NCI-H1092 (cell line): ENCODE measurements at places on chromosomes 2 and 18.

GRCh38 chr18:61435064-61435652 lies 101.9 kb downstream of the CDH20 start:
- DNase-seq, result no peak

DNA sequence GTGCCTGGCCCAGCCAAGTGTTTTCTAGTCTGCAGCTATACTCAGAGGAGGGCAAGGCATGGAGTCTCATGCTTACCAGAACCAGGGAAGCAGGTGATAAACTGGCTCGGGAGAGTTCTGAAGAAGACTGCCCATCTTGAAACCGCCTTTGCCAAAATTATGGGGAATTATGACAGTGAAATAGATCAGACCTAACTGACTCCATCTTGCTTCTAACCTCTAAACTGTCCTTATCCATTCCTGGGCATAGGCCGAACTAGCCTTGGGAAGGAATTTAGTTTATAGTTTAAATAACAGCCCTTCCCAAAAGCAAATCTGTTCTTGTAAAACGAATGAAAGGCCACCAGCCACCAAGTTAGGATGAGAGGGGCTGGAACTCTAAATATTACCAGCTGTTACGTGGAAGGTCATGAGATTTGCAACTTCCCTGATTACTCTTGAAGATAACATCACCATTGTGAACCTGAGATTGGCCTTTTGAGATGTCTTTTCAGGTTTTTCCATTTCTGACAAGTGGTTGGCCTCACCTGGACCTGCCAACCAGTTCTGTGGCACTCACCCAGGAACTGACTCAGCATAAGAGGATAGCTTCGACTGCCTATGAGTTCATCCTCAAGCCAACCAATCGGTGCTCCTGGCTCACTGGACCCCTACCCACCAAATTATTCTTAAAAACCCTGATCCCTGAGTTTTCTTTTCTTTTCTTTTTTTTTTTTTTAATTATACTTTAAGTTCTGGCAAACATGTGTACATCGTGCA lies 23.4 kb downstream of the CHCHD5 start:
- no peak for DNase-seq

GRCh38 chr18:67151366-67151765 lies 365.2 kb downstream of the DSEL start:
- no peak for DNase-seq

- peak; percentile 6 for DNase-seq
Measured at GRCh38 chr2:219918944-219919343, 291.5 kb downstream of the SLC4A3 start.

DNA sequence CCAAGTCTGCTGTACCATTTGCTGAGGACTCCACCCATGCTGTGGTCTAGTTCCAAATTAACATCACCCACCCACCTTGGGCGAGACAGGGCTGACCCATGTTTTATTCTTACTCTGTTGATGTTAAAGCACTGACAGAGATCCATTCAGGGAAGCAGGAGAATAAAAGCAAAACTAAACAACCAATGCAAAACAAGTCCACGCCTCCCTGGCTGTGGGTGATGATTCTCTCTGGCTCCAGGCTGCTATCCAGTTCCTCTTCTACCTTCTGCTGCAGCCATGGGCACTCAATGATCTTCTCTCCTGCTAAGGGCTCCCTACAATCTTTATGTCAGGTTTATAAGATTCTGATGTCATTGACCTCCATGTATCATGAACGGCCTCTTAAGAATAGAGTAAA lies 786.6 kb upstream of the ID2 start:
- no peak for DNase-seq

DNA sequence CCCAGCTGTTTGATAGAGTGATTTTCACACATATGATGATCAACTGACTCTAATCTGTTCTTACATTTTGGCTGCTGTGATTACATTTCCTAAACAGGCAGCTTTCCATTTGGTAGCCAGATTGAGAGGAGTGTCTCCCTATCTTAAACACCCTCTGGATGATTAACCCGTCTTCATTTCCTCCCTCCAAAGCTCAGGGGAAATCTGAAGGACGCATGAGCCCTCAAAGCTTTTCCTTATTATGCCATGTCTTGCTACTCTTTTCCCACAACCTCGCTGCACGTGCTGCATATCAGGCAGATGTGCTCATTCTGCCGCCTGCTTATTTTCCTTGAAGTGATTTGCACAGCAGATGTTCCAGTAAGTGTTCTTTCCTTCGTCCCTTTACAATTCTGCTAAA lies 837.4 kb downstream of the LRRTM4 start:
- DNase-seq, result no peak

- no peak for DNase-seq
Measured at GRCh38 chr2:222504719-222505118, 80.4 kb downstream of the SGPP2 start.

DNA sequence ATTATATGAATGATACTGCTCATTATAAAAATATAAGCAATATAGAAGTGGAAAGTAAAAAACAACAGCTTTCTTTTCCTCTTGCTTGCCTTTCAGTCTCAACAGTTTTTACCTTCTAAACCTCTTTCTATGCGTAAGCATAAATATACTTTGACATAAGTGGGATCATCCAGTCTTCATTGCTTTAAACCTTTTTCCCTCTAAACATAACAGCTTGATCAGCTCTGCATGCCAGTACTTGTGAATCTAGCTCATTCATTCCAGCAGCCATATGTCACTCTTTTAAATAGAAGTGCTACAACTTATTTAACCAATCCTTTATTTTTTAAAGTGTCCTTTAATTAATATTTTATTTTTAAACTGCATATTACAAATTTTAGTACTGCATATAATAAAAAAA lies 88.1 kb downstream of the TTC27 start:
- no peak for DNase-seq

GRCh38 chr2:29894822-29895614 lies 26.4 kb downstream of the ALK start:
- no peak for DNase-seq

GRCh38 chr2:212537726-212538304 lies 787 bp downstream of the ERBB4 start:
- DNase-seq, result peak; percentile 15

DNA sequence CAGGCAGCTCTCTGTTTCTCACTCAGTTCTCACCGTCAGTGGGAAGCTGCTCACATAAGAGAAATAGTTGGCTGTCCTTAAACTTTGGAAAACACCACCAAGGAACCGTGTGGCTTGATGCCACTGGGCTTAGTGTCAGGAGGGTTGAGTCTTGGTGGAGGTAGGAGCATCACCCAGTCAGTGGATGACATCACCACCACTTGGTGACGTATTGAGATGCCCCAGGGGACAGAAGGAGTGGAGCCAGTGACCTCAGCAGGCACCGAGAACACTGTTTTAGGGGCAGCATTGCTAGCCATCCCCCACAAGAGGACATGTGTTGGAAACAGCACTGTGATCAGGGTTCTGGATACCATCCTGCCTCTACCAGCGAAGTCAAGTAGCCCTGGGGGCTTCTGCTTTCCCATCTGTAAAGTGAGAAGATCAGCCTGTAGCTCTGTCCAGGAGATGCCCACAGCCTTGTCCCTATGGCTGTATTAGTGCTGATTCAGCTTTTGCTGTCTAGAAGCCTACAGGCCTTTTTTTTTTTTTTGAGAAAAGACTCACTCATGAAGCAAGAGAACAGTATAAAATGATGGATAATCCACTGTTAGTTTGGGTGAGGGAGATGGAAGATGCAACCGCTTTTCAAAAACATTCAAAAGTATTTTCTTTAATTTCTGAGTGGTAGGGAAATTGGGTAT lies 66.2 kb downstream of the TSN start:
- DNase-seq, result no peak

GRCh38 chr2:121408641-121409040 lies 122.0 kb upstream of the RNU4ATAC start:
- DNase-seq, result no peak

GRCh38 chr18:65938592-65939372 lies 188.0 kb downstream of the CDH7 start:
- DNase-seq, result peak; percentile 17

DNA sequence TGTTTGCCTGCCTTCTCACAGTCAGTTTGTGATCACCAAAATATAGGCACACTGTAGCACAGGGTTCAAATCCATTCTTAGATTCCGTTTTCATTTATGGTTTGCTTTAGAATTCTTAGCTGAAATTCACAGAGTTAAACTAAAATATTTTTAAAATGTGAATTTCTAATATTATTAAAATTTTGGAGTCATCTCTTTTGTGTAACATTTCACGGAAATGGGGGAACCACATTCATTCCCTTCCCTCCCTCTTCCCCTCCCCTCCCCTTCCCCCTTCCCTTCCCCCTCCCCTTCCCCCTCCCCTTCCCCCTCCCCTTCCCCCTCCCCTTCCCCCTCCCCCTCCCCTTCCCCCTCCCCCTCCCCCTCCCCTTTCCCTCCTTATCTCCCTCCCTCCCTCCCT lies 11.4 kb upstream of the LDAH start:
- no peak for DNase-seq

DNA sequence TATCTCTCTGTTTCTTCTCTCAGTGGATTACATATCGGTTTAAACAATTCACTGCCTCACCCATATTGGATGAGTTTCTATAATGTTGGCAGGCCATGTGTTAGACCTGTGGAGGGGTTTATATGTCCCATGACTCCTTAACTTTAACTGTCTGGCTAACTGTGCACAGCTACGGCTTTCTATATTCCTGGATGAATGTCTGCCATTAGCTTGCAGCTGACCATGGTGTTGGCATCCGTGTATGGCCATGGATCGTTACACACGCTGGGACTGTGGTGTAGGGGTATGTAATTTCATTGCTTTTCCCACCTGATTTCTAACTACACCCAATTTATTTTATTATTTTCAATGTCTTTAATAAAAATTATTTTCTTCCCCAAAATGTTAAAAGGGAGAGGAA lies 3.3 kb upstream of the TANC1 start:
- no peak for DNase-seq

DNA sequence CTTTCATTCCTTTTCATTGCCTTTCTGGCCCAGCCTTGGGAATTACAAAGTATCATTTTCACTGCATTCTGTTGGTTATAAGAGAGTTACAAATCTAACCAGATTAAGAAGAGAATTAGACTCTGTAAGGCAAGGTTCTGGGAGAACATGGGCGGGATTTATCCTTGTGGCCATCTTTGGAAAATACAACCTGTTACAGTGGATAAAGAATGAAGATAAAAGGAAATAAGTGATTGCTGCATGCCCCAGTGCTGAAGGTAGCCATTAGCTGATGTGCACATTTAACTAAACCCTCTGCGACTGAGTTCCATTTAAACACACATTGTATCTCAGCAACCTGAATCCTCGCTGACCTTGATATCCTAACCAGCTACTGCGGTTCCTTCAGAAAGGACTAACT lies 93.4 kb downstream of the SMC6 start:
- no peak for DNase-seq

DNA sequence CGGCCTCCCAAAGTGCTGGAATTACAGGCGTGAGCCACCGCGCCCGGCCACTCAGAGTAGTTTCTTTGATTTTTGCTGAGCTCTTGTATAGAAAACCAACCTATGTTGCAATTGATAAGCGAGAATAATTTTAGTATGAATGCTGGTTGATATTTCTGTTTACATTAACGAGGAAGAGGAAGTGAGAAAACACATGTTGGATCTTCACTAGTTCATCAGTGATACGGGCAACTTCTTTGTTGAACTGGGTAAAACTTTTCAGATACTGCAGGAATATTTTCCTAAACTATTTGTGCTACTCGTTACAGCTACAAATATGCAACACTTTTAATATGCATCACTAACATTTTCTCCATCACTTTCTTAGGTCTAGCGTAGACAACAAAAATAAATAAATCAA lies 67.9 kb upstream of the SLC25A52 start:
- no peak for DNase-seq

DNA sequence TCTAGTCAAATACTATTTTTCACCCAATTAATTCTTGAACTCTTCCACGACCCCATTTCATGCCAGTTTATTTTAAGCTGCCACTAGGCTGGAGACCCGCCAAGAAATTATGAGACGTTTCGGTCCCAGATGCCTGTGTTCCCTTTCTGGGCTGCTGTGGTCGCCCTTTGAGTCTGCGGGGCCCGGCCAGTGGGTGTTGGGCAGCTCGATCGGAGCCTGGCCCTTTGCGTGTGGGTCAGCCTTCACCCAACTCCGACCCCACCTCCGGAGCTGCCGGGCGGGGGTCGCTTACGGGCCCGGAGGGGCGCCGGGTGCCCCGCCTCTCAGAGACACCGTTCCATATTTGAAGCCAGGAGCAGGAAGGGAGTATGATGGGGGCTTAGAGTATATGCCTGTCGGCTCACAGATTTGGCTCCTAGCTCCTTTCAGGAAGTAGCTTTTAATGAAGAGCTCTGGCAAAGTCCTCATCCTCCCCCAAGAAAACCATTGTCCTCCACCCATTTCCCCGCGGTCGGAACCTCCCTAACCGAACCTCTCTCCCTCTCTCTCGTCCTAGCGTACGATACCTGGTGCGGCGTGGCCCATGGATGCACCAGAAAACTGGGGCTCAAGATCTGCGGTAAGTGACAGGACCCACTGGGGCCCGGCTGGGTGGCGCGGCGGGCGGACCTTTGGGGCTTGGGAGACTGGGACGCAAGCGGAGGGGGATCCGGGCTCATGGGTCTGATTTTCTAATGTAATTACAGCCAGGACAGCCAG lies 5.0 kb downstream of the GAD1 start:
- DNase-seq, result no peak

- no peak for DNase-seq
Measured at GRCh38 chr2:3476985-3477327, 42.4 kb downstream of the ADI1 start.

- no peak for DNase-seq
Measured at GRCh38 chr2:179239195-179239594, 25.4 kb downstream of the SESTD1 start.

GRCh38 chr18:40821596-40822243 lies 1133.3 kb upstream of the PIK3C3 start:
- no peak for DNase-seq

DNA sequence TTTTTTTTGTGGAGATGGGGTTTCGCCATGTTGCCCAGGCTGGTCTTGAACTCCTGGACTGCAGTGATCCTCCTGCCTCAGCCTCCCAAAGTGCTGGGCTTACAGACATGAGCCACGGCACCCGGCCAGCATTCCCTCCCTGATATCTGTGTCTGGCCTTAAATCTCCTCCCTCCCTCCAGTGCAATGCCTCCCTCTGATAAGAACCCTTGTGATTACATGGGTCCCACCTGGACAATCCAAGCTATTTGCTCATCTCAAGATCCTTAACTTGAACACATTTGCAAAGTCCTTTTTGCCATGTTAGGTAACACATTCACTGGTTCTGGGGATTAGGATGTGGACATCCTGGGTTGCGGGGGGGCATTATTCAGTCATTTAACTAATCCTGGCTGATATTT lies 40.5 kb upstream of the CREB1 start:
- DNase-seq, result no peak

DNA sequence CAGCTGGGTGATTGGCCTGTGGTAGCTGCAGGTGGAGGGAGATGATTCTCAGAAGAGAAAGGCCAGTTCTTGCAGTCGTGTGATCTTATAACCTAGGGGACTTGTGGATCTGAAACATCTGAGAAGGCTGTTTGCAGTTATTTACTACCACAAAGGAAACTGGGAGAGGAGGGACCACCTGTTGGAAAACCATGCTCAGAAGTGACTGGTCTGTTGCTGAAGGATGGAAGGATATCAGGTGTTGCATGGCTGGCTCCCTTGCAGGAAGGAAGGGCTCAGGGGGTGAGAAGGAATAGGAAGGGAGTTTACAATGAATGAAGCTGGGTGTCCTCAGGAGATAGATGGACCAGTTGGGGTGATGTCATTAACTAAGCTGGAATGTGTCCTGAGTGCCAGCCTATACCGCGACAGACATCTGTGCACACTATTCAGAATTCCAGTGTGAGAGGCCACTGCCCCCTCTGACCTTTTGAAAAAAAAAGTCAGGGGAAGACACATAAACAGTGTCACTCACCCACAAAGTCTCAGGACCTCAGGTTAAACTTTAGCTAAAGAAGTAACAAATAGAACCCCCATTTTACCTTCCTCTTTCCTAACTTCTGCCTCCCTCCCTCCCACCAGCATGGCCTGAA lies 17.5 kb downstream of the IGFBP2 start:
- no peak for DNase-seq

GRCh38 chr2:219433666-219434467 lies 776 bp upstream of the SPEG start:
- DNase-seq, result no peak
